ENCODE measurements at places on chromosomes 1 and 21.

GRCh38 chr21:34791776-34792503, 123.1 kb downstream of the CLIC6 start:
- no peak for DNase-seq

- DNase-seq, result no peak
Observed at GRCh38 chr1:116284819-116285390, 88.1 kb upstream of the ATP1A1 start.

GRCh38 chr21:44926331-44927101, 5.8 kb upstream of the ITGB2 start:
- peak; percentile 46 for DNase-seq

DNA sequence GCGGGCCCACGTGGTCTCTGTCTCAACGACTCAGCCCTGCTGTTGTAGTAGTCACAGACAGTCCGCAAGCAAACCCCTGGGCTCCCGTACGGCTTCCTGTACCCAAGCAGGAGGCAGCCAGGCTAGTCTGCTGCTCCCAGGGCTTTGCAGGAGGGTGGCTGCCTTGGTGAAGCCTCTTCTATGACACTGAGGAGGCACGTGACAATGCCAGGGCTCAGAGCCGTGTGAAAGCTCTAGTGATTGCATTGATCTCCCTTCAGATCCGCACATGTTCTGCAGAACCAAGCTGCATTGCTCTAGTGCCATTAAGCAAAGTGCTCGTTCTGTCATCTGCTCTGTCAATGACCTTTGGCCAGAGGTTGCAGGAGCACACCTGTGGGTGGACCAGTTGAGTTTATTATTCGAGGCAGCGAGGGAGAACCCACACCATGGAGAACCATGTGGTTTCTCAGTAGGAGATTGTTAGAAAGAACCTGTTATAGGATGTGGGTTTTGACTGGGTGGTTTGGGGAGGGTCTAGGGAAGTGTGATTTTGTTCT, 18.0 kb downstream of the UMODL1 start:
- no peak for DNase-seq

DNA sequence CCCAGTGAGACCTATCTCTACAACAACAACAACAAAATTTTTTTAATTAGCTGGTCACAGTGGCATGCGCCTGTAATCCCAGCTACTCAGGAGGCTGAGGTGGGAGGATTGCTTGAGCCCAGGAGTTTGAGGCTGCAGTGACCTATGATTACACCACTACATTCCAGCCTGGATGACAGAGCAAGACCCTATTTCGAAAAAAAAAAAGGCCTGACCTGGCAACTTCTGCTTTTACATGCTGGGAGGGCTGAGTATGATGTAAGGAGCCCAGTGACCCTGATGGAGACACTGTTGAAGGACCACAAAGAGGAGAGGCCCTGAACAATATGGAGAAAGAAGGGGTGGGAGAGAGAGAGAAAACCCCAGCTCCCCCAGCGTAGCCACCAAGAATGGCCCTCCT, 9.2 kb upstream of the VPS26C start:
- no peak for DNase-seq

- DNase-seq, result no peak
Observed at GRCh38 chr1:78146205-78146771, 100.5 kb downstream of the GIPC2 start.

GRCh38 chr1:104636581-104636980, 886.9 kb downstream of the AMY1C start:
- DNase-seq, result no peak

DNA sequence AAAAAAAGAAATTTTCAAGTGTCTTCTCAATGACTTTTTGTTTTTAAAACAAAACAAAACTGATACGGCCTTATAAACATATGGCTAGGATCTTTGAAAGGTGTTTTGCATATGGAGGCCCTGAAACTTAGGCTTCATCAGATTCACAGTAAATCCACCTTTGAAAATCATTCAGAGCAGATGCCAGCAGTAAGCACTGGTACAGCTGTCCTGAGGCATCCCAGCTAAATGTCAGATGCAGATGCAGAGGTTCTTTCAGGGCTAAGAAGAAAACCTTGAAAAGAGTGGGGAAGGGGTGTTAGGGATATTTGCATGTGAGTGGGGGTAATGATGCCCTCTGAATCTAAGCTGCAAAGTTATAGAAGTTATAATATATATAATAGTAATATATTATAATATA, 56.2 kb upstream of the GNG12 start:
- no peak for DNase-seq

DNA sequence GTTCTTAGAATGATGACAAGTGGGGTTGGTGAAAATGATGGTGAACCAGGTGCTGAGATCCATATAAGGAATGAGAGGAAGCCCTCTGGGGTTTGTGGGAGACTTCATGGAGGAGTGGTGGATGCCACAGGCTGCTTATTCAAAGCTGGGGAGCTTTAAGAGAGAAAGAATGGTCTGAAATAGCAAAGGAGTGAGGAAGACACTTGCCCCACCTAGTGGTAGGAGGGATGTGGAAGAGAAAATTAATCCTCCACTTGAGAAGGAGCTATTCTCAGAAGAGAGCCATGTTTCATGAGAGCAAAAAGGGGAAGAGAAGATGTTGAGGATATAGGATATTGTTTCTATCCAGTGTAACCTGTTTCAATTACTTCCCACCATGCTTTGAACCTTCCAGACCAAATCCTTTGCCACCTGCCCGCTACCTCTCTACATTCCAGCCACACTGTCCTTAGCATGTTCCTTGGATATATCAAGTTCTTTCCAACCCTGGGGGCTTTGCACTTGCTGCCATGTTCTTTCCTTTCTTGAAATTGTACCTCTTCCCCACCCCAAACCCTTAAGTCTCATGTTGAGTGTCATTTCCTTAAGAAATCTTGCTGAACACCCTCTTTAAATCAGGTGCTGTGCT, 19.6 kb upstream of the ZNF648 start:
- no peak for DNase-seq

DNA sequence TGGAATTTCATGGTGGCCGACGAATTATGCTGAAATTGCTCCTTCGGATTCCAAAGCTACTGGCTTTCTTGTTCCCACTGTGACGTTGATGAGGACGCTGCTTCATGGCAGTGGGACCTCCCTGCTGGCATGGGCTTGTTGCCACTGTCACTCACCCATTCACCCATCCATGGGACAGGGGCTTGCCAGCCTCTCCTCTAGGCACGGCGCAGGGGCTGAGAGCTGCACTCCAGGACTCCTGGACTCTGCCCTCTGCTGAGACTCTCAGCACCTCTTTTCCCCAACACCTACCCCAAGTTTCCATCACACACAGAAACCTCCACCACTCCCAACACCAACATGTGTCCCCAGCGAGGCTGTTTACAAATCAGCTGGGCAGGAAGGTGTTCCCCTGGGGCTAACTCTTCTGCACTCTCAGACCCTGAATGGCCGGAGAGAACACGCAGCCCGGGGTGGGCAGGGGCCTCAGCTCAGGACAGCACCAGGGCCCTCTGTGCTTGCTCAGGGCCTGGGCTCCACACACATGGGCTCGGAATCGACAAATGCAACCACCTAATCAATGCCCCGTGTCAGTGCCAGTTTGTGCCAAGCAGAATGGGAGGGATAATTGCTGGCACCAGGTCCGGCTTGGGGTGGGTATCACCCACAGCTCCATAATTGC, 3.1 kb downstream of the ITGB2 start:
- no peak for DNase-seq

DNA sequence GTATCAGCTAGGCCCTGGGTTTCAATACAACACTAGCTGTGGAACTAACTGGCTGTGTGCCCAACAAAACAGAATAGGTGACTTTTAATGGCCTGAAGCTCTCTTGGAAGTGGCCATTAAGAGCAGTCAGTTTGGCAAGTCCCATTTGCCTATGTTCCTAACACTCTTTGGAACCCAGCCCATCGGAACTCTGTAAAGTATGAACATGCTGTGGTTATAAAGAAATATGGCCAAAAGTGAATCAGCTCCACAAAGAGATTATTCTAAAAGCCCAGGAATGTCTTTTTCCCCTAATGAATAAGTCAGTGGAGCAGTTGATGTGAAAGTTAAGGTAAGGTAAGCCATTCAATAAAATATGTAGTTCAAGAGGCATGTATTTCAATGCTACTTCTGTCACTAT, 223.7 kb upstream of the ADAMTS5 start:
- DNase-seq, result no peak

- no peak for DNase-seq
Observed at GRCh38 chr1:198499588-198499987, 40.9 kb downstream of the ATP6V1G3 start.

DNA sequence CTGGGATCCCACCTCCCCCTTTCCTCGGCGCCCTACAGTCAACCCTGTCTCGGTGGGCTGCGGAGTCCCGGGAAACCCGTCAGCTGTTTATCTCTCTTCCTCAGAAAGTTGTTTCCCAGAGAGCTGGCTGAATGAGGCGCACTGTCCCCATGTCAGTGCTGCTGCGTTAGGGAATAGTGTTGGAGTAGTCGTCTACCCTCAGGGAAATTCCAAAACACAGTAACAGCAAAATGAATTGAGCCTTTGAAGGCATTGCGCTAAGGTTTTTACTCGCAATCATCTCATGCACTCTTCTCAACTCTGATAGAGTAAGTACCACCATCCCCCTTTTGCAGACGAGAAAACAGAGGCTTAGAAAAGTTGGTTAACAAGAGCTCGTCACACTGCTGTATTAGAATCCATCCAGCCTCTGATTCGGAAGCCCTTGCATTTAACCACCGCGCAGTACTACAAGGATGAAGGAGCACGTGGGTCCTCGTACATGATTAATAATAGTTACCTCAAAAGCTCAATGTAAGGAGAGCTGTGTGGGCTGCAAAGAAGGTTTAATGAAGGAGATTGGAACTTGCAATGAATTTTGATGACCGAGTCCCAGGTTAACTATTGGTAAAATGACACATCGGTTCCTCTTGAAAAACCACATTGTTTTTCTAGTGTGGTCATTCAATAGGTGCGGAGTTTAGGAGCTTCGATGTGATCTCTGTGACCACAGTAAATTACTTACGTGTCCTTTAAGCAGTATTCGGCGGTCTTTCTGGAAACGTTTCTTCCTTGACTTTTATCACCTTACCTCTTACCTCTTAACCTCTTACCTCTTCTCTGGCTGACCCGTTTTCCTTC, 788 bp upstream of the EDEM3 start:
- no peak for DNase-seq

- peak; percentile 73 for DNase-seq
Observed at GRCh38 chr1:41802532-41803501, 115.9 kb downstream of the HIVEP3 start.

DNA sequence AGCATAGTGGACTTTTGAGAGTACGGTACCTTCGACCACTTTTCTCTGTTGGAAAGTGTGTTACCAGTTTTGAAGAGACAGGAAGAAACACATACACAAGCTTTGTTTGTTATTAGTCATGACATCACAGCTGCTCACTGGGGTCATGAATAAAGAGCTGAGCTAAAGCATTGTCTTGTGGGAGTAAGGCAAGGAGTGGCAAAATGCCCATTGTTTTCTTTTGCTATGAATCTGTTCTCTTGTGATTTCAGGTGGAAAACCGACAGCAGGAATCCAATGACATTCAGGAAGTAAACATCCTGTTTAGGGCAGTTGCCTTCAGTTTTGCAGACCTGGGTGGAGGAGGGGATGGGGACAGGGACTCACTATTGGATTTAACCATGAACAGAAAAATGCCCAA, 66.2 kb downstream of the RGL1 start:
- no peak for DNase-seq

DNA sequence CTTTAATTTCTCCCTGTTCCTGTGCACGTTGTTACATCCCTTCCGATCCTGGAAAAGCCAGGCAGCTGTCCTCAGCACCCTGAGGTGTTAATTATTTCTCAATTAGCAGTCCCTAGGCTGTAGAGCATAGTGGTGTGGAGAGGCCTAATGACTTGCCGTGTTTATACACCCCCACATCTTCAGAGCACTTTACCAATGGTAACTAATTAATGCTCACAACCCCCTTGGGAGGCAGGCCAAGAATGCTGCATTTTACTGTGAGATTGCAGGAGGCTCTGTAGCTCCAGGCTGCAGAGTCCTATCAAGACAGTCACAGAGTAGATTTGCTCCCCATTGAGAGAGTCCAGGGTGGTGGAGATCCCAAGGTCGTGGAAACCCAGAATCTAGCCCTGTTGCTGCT, 2.4 kb upstream of the PARS2 start:
- DNase-seq, result no peak

GRCh38 chr1:91651243-91651642, 150.6 kb downstream of the CDC7 start:
- no peak for DNase-seq

- DNase-seq, result no peak
Observed at GRCh38 chr1:29962831-29963247, 726.5 kb downstream of the PTPRU start.

GRCh38 chr1:62325681-62326080, 6.4 kb upstream of the KANK4 start:
- DNase-seq, result no peak

DNA sequence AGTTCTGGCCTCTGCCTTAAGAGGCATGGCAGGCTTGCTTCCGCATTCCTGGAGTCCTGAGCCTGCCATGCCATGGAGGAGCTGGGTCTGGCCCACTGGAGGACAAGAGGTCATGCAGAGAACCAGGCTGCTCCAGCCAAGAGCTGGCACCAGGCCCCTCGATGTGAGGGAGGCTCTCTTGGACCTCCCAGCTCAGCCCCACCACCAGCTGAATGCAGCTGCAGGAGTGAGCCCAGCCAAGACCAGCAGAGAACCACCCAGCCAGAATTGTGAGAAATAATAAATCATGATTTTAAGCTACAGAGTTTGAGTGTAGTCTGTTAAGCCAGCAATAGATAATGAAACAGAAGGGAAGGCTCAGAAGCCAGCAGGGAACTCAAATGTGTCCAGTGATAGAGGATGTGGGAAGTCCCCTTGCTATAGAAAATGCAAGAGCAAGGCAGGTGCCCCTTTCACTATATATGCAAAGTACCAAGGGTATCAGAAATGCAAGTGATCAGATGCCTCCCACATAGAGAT, 118.4 kb downstream of the HIVEP3 start:
- DNase-seq, result no peak

GRCh38 chr1:151620286-151620685, 8.4 kb downstream of the SNX27 start:
- DNase-seq, result no peak

GRCh38 chr1:178019622-178020021, 49.8 kb upstream of the SEC16B start:
- DNase-seq, result no peak
